Fibroblast of upper back skin (primary cell): ENCODE measurements at places on chromosomes 12 and 14.

DNA sequence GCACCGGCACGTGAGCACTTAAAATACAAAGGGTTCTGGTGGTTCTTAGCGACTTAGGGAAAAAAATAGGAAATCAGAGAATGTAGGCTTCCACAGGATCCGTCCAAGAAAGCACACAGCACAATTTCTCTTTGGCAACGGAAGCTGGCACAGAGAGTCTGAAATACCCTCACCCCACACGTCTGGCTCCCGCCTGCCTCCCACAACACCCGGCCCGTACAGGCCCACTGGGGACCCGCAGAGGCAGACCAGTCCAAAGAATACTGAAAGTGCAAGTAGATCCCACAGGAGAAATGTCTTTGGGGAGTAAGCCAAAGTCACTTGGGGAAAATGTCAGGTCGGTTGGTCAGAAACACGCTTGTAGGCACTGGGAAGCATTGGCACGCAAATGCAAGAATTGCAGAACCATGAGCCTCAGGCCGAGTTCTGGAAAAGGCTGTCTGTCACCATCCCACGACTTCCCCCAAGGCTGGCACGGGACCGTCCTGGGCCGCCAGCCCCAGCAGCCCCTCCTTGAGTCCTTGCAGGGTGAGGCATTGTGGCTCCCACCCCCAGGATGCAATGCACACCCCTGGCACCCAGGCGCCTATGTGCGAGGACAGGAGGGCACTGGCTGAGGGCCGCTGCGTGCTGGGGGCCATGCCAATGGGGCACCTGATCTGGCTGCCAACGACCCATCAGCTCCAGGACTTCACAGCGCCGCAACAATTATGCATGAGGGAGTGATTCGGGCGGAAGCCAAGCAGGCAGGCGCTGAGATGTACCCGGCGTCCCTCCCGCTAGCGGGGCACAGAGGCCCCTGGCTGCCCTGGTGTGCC, 29.7 kb downstream of the CHGA start:
- no peak for DNase-seq

GRCh38 chr14:101727611-101728366, 33.7 kb upstream of the PPP2R5C start:
- no peak for DNase-seq

- peak; percentile 47 for DNase-seq
These were observed 189.7 kb downstream of the ETV6 start for GRCh38 chr12:11839091-11839641.

DNA sequence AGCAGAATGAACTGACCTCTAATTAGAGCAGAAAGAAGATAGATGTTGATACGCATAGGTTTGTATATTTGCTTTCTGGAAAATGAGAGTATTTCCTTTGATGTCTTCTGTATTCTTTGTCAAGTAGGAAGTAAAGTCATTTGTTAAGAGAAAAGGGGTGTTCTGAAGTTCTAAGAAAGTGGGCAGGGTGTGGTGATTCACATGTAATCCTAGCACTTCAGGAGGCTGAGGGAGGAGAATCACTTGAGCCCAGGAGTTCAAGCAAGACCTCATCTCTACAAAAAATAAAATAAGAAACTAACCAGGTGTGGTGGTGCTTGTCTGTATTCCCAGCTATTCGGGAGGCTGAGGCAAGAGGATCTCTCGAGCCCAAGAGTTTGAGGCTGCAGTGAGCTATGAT, 2.8 kb downstream of the RHNO1 start:
- no peak for DNase-seq

DNA sequence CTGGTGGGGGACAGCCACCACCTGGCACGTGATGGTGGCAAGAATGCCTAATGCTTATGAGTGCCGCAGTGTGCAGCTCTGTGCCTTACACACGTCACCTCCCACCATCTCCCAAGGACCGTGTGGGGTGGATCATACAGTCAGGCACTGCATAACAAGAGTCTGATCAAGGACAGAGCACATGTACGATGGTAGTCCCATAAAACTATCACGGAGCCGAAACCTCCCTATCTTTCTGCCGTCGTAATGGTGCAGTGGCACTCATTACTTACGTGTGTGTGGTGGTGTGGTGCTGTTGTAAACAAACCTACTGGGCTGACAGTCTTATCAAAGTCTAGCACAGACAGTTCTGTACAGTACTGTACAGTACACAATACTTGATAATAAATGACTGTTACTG, 89.3 kb downstream of the CACNA1C start:
- DNase-seq = no peak

DNA sequence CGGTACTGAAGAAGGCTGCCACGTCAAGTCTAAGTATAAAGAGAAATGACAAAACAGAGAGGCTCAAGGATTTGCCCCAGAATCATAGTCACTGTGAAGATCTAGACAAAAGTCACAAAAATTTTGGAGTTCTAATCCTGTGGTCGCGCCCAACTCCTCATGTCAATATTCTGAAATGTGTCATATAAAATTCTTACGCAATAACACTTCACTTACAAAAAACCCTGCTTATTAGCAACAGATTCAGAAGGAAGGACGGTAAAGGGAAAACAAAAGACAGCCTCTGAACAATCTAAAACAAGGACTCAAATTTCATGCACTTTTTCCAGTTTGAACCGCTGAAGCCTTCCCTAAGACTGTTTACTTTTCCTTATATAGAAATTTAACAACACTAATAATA, 94.7 kb downstream of the TSPAN8 start:
- no peak for DNase-seq

DNA sequence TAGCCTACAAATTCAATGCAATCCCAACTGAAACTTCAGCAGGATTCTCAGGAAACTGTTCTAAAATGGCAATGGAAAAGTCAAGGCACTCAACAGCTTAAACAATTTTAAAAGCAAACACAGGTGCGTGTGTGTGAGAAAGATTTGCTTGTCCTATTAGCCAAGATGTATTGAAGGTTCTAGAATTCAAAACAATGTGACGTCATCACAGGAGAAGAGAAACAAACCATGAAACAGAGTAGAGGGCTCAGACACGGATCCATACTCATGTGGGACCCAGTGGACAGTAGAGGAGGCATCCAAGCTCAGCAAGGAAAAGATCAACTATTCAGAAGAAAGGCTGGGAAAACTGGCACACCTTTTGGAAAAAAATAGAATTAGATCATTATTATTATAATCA, 152.8 kb upstream of the DHRS4 start:
- no peak for DNase-seq

DNA sequence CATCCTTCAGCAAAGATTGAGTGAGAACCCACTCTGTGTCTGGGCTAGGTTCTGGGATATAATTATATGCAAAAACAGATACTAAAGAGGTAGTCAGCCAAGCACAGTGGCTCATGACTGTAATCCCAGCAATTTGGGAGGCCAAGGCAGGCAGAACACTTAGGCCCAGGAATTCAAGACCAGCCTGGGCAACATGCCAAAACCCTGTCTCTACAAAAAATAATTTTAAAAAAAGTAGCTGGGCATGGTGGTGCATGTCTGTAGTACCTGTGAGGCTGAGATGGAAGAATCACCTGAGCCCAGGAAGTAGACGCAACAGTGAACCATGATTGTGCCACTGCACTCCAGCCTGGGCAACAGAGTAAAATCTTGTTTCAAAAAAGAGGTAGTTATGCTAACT, 237.5 kb upstream of the HMGA2 start:
- DNase-seq = no peak

DNA sequence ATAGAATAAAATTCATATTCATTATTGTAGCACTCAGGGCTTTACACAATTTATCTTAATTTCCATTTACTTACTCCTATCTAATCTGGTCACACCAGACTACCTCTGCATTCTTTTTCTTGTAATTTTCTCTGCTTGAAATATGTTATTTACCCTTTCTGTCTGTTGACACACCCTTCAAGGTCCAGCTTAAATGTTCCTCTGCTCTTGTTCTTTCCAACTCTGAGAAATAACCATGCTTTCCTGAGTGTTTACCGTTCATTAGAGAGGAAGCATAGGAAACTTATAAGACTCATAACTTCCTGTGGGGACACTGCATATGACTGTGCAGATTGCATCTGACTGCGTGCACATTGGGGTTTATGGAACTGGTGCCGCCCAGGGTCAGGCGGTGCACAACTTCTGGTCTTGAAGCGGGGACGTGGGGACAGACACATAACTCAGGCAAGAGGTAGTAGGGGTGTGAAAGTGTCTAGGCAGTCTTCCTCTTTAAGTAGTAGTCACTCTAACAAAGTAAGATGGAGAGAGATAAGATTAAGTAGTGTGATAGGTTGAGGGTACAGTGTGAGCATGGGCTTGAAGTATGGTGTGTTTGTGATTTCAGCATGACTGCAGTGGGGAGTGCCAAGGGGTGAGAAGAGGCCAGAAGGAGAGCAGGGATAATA, 42.6 kb upstream of the FOXJ2 start:
- no peak for DNase-seq

DNA sequence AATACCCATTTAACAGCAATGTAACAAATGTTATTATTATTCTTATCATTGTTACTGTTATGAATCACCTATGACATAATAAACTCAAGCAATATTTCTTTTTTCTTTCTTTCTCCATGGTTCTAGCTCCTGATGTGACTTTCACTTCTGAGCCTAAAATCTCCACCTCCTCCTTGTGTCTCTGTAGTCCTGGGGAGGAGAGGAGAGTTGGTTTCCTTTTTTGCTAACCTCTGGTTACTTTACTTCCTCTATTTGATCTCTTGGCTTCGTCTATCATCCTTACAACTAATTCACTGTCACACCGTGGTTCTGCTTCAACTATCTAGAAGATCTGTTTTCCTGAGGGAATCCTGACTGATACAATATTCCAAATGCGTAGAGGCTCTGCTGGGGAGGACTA, 456.6 kb downstream of the VRK1 start:
- no peak for DNase-seq

- DNase-seq = no peak
These were observed 81.4 kb upstream of the ARID2 start for GRCh38 chr12:45648070-45648469.

- no peak for DNase-seq
These were observed 20.6 kb downstream of the FUT8 start for GRCh38 chr14:65433157-65433556.

GRCh38 chr12:106386813-106387535, 29.4 kb downstream of the POLR3B start:
- peak; percentile 77 for DNase-seq

- DNase-seq = no peak
These were observed 18.1 kb upstream of the PRICKLE1 start for GRCh38 chr12:42607584-42608058.

- no peak for DNase-seq
These were observed 13.4 kb downstream of the ISM2 start for GRCh38 chr14:77485256-77485655.

GRCh38 chr14:101624536-101624935, 63.2 kb downstream of the DIO3 start:
- DNase-seq = no peak

DNA sequence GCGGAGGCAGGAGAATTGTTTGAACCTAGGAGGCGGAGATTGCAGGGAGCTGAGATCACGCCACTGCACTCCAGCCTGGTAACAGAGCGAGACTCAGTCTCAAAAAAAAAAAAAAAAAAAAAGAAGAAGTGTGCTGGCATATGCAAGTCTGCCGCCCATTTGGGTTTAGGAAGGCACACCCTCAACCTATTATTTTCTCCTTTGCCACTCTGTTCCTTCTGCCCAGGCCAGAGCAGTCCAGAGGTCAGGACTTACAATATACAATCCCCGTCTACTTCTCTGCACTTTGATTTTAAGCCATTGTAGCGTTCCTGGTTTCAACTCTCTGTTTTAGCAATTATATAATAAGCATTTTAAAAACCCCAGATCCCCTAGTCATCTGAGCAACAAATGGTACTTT, 39.8 kb downstream of the CATSPERB start:
- no peak for DNase-seq

DNA sequence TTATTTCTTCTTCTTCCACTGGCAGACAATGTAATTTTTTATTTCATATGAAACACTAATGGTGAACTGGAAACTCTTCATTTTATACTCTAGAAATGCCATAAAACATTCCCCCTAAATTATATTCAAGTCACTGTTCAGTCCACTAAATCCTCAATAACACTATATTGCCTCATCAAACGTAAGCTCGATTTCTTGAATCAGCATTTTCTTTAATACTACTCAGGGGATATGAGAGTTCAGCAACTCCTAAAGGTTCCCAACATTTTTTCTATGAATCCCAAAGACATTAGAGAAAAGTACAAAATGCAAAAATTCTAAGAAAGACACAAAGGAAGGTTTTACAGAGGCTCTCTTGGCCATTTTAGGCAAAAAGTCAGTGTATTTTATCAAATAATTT, 59.3 kb downstream of the PRICKLE1 start:
- no peak for DNase-seq

GRCh38 chr12:102167821-102168604, 29.6 kb downstream of the PMCH start:
- DNase-seq = peak; percentile 23

DNA sequence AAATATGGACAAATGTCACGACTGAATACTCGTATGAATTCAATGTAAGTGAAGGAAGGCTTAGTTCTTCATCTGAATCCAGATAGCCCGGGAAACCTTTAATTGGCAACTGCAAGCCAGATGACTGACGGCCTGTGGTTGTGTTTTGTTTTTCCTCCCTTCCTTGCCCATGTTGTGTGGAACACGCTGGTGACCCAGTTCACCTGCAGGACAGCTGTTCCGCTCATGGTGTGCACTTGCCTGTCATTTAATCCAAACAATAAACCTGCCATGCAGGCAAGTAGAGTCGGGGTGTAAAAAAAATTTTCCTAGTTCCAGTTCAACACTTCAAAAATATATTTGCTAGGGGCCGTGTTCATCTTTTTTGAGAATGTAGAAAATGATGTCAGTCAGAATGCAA, 88.0 kb downstream of the TMEM132D start:
- no peak for DNase-seq

DNA sequence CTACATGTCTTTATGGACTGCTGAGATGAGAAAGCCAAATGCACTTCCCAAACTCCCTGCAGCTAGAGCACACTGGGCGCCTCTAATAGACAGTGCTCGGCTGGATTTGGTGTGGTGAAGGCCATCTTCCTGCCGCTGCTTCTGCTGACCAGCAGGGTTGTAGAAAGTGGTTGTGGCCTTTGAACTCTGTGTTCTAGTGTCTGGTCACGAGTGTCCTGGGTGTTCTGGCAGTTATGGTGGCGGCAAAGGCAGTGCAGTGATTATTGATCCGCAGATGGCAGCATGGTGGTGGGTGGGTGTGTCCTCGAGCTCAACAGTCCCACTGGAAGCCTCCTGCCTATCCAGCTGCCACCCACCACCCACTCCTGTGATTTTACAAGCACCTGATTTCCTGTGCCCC, 43.4 kb downstream of the SMIM41 start:
- no peak for DNase-seq

GRCh38 chr12:65681226-65681625, 143.1 kb upstream of the HMGA2 start:
- no peak for DNase-seq
